ENCODE measurements at places on chromosomes 2 and 18.

DNA sequence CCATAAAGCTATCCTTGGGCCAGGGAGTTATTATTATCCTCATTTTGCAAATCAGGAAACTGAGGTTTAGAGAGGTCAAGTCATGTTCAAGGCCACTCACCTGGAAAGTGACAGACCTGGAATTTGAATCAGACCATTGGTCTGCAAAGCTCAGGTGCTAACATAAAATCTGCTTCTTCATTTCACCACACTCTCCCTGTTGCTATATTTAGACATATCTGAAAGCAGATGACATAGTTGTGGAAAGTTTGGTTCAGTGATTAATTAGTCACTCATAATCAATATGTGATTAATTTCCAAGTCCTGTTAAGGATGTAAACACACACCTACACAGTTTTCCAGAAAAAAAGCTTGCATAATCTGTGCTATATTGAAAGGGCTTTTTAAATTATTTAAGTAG lies 57.4 kb downstream of the LINC00305 start:
- H3K27me3 ChIP-seq = no peaks in the 10 kb centered on the region
- no peak overlapping the region for H3K27ac ChIP-seq
- no peak overlapping the region for H3K4me3 ChIP-seq
- no peak for DNase-seq
- H3K4me1 ChIP-seq = no peaks in the 10 kb centered on the region

DNA sequence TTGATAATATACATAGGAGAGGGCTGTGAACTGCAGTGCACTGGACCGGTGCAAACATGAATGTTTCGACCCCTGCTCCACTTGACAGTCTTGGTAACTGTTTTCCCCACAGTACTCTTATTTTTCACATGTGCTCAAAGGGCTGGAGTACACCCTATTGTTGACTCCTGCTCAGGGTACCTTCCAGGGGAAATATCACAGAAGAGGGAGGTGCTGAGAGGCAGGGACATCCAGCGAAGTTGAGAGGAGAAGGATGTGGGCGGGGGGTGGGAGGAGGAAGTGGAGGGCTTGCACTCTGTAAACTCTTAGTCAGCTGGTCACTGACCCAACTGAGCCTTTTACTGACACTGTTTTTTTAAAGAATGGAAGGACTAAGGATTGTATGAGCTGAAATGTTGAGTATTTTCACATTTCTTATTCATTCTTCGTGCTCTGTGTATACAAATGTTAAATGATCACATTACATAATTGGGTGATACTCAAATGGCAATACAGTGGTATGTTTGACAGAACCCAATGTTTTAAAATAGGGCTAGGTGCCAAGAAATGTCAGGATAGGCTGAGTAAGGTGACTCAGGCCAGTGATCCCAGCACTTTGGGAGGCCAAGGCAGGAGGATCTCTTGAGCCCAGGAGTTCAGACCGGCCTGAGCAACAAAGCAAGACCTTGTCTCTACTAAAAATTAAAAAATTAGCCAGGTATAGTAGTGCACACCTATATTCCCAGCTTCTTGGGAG lies 10.0 kb downstream of the INPP4A start:
- no peak overlapping the region for H3K4me3 ChIP-seq
- no peak overlapping the region for H3K27ac ChIP-seq
- peaks cover 6% of the 10 kb centered on the region for H3K4me1 ChIP-seq
- peaks cover 2% of the 10 kb centered on the region for H3K27me3 ChIP-seq
- no peak for DNase-seq

DNA sequence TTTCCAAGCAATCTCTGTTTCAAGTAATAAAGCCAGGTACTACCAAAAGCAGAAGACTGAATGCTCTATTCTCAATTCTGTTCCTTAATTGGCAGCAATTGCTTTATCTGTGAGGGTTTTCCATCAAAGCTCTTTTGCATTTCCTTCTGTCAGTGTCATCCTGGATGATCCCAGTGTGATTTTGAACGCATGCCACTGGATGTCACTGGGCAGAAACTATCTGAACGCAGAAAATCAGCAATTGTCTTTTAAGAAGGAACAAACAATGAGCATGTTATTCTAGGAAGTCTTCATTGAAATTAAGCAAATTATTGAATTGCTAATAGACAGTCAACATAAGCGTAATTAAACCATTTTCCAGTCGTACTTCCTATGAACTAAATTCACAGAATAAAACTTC lies 259.0 kb upstream of the REG3G start:
- H3K27ac ChIP-seq = no peak overlapping the region
- H3K4me1 ChIP-seq = peaks cover 2% of the 10 kb centered on the region
- H3K36me3 ChIP-seq = no peaks in the 10 kb centered on the region
- DNase-seq = no peak
- no peaks in the 10 kb centered on the region for H3K27me3 ChIP-seq
- no peak overlapping the region for H3K4me3 ChIP-seq

GRCh38 chr18:24922491-24922890 lies 429.5 kb downstream of the ZNF521 start:
- no peaks in the 10 kb centered on the region for H3K36me3 ChIP-seq
- peaks cover 14% of the 10 kb centered on the region for H3K4me1 ChIP-seq
- no peak for DNase-seq
- H3K4me3 ChIP-seq = no peak overlapping the region

DNA sequence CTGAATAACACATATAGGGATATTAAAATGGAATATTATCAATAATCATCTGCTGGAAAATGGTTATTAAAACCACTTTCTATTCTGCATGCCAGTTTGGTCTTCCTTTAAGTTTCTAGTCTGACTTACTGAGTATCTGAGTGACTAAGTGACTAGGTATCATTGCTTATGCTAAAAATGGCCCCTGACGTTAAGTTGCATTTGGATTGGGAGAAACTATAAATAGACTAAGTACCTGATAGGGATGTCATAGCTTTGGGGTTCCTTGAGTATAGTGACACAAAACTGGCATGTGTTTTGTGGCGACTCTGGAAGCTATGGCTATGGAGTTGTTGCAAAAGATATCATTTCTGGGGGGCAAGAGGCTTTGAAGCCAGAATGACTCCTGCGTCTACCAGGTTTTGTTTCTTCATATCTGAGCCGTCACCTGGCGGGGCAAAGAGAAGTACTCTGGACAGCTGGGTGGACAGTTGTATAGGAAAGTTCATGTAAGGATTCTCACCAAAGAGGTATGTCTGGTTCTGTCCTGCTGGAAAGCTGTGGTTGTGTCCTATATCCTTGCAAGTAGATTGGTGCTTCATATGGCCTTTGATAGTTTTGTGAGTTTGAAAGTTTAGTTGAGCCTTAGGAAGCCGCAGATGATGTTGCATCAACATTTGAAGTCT lies 17.9 kb downstream of the ITGAV start:
- H3K27ac ChIP-seq = no peak overlapping the region
- peaks cover 29% of the 10 kb centered on the region for H3K36me3 ChIP-seq

- no peaks in the 10 kb centered on the region for H3K27me3 ChIP-seq
- H3K36me3 ChIP-seq = no peaks in the 10 kb centered on the region
- DNase-seq = no peak
- no peak overlapping the region for H3K27ac ChIP-seq
These were observed 169.8 kb upstream of the ID2 start for GRCh38 chr2:8511868-8512612.

DNA sequence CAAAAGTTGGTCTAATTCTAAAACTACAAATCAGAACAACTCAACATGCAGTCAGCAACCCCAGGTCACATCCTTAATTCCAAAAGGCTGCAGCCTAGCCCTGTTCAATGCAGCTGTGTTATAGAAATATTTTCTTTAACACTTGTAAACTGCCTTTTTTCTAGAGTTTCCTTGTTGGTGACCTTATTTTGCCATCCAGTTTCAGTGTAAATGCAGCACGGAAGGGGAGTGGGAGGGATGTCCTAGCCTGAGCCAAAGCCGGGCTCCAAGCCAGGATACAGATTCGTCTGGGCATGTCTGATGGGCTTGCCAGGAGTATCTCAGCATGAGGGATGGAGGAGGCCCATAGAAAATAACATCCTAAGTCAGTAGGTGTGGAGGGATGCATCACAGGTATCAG lies 17.7 kb upstream of the SP3 start:
- peaks cover 6% of the 10 kb centered on the region for H3K4me1 ChIP-seq
- no peak overlapping the region for H3K4me3 ChIP-seq
- H3K27ac ChIP-seq = no peak overlapping the region
- H3K27me3 ChIP-seq = no peaks in the 10 kb centered on the region
- DNase-seq = no peak
- no peaks in the 10 kb centered on the region for H3K36me3 ChIP-seq

DNA sequence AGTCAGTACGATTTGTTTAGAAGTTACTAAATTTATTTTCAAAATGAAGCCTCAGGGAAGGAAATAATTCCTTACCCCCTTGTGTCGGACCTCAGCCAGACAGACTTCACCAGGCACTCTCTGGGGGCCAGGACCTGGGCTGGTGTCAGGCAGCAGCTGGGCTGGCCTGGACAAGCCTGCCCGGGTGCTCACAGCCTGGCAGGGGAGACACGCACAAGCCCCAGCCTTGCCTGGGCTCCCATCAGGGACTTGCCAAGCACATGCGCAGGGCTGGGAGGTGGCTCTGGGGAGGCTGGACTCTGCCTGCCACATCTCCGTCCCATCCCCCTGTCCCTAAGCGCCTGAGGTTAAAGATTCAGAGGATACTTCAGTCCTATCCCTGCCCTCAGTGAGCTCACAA lies 56.8 kb upstream of the HS6ST1 start:
- H3K4me1 ChIP-seq = peaks cover 27% of the 10 kb centered on the region
- no peak overlapping the region for H3K4me3 ChIP-seq
- no peaks in the 10 kb centered on the region for H3K36me3 ChIP-seq
- peaks cover 3% of the 10 kb centered on the region for H3K27me3 ChIP-seq
- no peak overlapping the region for H3K27ac ChIP-seq
- no peak for DNase-seq

- H3K4me1 ChIP-seq = peaks cover 9% of the 10 kb centered on the region
- DNase-seq = no peak
- H3K27ac ChIP-seq = no peak overlapping the region
- no peaks in the 10 kb centered on the region for H3K27me3 ChIP-seq
- peaks cover 7% of the 10 kb centered on the region for H3K36me3 ChIP-seq
These were observed 17.1 kb upstream of the SLC35F6 start for GRCh38 chr2:26746934-26747333.

- no peaks in the 10 kb centered on the region for H3K27me3 ChIP-seq
- H3K36me3 ChIP-seq = peaks cover 13% of the 10 kb centered on the region
- H3K4me3 ChIP-seq = peak overlapping the region; percentile 96
- no peak overlapping the region for H3K27ac ChIP-seq
These were observed 659 bp downstream of the CHMP1B start for GRCh38 chr18:11851806-11852337.

GRCh38 chr2:39845460-39846146 lies 66.5 kb upstream of the THUMPD2 start:
- H3K27me3 ChIP-seq = no peaks in the 10 kb centered on the region
- H3K4me3 ChIP-seq = no peak overlapping the region

- DNase-seq = no peak
- H3K4me3 ChIP-seq = no peak within 1 kb of the TSS
- no peaks in the 10 kb centered on the region for H3K4me1 ChIP-seq
These were observed at the start of gene HOXD10 for GRCh38 chr2:176115883-176116813. Gene HOXD10, plus strand, starts transcription at chr2:176116778. Its CDS starts 56 bp downstream, at chr2:176116834.

DNA sequence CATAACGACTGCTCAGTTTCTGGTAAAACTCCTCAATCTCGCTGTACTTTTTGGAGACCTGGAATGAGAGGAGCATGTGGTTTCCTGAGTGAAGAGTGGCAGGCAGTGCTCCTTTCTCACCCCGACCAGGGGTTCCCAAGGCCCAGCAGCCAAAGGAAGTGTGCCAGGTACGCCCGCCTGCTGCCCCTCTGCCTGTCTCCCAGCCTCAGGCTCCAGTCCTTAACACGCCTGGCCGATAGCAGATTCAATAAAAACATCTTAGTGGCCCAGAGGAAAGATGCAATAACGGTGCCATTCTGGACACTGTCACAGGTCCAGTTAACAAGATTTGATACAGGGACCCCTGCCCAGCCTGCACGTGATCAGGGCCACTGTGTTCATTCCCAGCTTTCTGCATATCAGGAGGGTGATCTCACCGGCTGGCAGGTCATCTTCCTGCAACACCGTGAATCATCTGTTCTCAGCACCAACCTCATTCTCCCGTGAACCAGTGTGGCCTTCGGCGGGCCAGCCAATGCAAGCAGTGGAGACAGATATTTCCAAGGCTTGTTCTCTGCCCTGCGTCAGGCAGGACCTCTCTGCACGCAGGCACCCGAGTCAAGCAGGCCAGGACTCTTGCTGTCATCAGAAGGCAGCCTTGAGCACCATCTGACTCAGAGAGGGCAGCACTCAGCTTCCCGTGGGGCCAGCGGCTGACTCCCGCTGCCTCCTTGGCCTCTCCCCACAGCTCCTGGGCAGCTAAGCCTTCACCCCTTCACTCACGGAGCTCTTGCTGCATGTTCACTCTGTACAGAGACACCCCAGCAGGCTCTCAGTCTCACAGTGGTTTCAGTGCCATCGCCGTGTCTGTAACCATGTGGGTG lies 9.5 kb downstream of the HS1BP3 start:
- peaks cover 5% of the 10 kb centered on the region for H3K36me3 ChIP-seq
- DNase-seq = no peak
- H3K4me1 ChIP-seq = no peaks in the 10 kb centered on the region
- H3K27ac ChIP-seq = no peak overlapping the region
- no peaks in the 10 kb centered on the region for H3K27me3 ChIP-seq

DNA sequence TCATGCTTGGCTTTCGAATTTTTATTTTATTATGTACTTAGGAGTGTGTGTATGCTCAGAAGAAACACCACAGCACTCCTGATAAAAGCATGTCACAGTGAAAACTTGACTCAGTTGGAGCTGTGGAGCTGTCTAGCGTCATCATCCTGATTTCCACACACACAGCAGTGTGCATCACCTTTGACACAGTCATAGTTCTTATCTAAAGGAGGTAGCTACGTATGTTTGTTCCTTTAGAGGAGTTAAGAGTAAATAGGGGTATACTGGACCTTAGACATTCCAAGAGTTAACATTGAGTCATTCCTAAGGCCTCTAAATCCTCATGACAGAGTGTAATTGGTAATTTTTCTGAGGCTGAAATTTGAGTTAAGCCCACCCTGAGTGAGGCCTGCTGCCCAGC lies 96.9 kb downstream of the PHLPP1 start:
- no peak overlapping the region for H3K4me3 ChIP-seq
- H3K27ac ChIP-seq = no peak overlapping the region
- no peaks in the 10 kb centered on the region for H3K27me3 ChIP-seq
- H3K36me3 ChIP-seq = no peaks in the 10 kb centered on the region
- H3K4me1 ChIP-seq = peaks cover 14% of the 10 kb centered on the region

Data from neuronal stem cell (in vitro differentiated cells).